ENCODE measurements at places on chromosomes 7 and 10.

- DNase-seq: no peak
Observed at GRCh38 chr10:13892001-13892491, 305.3 kb downstream of the PRPF18 start.

DNA sequence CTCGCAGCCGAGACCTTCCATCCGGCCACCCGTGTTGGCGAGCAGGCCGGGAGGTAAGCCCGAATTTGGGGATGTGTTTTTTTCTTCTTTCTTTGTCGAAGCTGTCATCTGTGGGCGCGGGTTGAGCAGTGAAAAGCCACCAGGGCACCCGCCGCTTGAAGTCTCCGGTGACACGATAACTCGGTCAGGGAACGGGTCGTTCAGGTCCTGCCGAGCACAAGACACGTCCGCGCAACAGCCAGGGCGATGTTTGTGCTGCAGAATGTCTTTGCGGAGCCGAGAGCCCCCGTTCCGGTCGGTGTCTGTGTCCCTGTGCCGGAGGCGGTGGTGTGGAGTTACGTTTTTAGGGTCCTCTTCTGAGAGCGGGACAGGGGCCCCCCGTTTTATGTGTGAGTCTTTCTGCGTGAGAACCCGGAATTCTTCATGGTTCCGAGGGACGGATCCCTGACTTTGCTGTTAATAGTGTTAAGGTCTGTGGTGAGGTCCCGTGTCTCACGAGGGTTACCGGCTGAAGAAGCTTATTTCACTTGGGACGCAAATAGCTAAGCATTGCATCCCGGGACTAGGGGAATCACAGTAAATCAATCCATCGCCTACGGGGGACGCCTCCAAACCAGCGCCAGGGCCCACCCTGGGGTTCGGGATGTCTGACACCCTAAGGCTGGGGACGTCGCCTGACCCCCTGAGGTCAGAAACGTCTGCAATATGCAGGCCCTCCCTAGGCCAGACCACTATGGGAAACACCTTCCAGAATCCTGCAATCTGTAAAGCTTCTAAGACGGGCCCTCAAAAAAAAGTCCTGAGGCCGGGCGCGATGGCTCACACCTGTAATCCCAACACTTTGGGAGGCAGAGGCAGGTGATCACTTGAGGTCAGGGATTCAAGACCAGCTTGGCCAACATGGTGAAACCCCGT, 99.5 kb downstream of the ELFN1 start:
- DNase-seq: no peak

GRCh38 chr7:105990727-105991453, 27.8 kb downstream of the CDHR3 start:
- no peak for DNase-seq

DNA sequence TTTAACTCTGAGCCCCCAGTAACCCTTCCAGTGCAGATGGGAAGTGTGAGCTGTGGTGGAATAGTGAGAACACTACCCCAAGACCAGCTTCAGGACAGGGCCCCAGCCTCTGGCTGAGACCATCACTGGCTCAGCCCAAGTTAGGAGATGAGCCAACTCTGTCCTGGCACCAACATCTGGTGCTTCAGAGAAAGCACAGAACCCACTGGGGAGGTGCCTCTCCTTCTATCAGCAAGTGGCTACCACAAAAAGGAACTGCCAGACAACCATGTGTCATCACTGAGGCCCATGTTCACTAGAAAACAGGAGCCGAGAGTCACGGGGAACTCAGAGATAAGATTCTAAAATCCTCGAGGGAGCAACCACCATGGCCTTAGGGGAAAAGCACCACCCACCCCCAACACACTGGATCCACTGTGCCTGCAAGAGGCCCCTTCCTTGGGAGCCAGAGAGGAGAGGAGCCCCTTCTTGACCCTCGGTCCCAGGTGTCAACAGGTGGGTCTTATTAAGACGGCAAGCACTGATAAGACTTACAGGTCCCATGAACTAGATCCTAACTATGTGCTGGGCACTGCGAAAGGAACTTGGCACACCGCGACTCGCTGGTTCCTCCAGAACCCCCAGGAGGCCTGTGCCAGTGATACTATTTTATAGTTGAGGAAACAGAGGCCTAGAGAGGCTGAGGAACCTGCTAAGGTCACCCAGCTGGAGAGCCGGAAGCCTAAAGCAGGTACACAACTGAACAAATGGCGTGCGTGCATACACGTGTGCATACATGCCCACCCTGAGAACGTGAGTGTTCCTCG, 102.7 kb downstream of the FAM53B start:
- DNase-seq: no peak

GRCh38 chr10:63723741-63724140, 202.5 kb downstream of the REEP3 start:
- no peak for DNase-seq
